Fibroblast of lung (primary cell): ENCODE measurements at places on chromosomes 11 and 22. TPM values are rescaled to one million over a fixed set of nuclear protein-coding genes. Genes with fewer than 3 reads are reported as not detected.
A peak's percentile ranks its signal among the peaks of the same experiment; 100 is the strongest.

DNA sequence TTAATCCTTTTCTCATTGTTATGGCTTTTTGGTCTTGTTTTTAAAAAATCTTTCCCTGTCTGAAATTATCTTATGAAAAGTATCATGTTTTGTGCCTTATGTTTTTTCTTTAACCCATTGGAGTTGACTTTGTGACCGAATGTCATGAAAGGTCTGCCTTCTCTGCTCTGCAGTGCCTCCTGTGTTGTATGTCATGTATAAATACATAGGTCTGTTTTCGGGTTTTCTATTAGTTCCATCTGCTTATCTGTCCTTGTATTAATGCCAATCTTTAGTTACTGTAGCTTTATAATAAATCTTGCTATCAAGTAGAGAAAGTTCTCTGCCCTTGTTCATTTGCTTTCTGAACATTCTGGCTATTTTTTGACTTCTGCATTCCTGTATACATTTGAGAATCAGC is 73.0 kb downstream of the ZBTB44 start:
- no peak for DNase-seq

DNA sequence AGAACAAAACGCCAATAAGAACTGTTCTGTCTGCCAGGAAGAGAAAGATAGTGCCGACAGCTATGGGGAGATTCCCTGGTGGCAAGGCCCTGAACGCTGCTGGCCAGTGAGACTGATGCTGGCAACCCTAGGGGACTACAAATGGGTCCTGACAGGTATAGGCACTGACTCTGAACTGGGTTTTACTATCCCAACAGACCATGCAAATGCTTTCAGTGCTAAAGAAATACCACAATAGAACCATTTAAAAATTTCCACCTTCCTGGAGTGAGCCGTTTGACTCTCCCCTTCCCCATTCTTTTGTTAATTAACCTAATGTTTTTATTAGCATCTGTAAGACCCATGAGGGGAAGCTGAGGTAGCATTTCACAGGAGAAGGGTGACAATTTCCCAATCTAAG is 25.7 kb downstream of the USP28 start:
- DNase-seq = no peak

The CATSPER1 gene
- total RNA-seq = not detected in 2 replicates

GRCh38 chr22:49789289-49790141 is 38.2 kb downstream of the BRD1 start:
- DNase-seq = no peak

The SHISA8 gene
- total RNA-seq = not detected in 2 replicates

GRCh38 chr11:95255251-95256145 is 24.5 kb upstream of the SESN3 start:
- no peak for DNase-seq

DNA sequence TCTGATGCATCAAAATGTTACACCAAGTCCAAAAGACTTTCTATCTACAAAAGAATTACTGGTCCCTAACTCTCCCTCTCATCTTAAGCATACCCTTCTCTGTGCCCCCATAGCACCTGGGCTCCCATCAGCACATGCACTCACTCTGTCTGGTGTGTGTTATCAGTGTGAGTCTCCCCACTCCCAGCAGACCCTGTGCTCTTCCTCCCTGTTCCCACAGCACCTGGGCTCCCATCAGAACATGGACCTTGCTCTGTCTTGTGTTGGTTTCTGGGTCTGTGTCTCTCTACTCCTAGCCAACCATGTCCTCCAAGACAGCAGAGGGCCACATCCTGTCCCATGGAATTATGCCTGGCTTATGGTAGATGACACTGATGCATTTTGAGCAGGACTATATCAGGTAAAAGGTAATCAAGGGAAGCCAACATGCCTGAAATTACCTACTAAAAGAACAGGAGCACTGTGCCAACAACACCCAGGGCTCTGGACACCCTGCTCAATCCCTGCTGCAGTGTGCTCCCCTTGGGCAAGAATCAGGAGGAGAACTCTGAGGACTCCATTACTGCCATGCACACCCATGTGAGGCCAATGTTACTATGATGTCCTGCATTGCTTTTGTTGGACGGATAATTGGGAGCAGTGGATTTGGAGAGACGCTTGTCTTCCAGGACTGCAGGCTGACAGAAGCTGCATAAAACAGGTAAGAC is 34.3 kb downstream of the GAB4 start:
- no peak for DNase-seq

GRCh38 chr22:50169774-50170341 is 673 bp upstream of the PANX2 start:
- no peak for DNase-seq

- DNase-seq = peak; percentile 75
These were observed 639 bp downstream of the CRY2 start for GRCh38 chr11:45847911-45848316.

- peak; percentile 88 for DNase-seq
These were observed 131.1 kb downstream of the LDLRAD3 start for GRCh38 chr11:36074941-36075431.

DNA sequence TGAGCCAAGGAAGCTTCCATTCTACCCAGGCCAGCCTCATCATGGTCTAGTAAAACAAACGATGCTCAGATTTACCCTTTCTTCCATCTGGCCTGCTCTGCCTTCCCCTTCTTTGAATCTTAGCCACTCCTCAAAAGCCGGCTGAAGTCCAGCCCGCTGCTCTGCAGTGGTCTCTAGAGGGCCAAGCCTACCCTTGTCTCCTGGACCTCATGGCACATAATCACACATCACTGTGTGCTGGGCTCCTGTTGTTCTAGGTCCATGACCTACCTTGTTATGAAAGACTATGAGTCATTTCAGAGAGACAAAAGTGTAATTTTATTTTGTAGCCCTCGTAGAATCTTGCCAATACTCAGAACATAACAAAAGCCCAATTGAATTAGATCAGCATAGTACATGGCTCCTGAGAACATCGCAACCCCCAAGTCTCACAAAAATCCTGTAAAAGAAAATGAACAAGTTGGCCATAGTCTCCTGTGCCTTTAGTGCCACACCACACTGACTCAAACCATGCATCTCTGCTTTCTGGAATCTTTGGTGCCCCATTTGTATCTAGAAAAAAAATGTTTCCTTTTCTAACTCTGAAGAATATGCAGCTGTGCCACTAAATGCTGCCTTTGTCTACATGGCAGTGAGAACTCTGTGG is 192.7 kb downstream of the OPCML start:
- DNase-seq = no peak

- DNase-seq = peak; percentile 69
These were observed 26.0 kb downstream of the NEAT1 start for GRCh38 chr11:65448418-65449105.

GRCh38 chr11:78560153-78560552 is 14.5 kb downstream of the NARS2 start:
- DNase-seq = no peak

- no peak for DNase-seq
These were observed 18.6 kb downstream of the BRSK2 start for GRCh38 chr11:1408346-1408745.

- DNase-seq = no peak
These were observed 10.5 kb upstream of the C11orf24 start for GRCh38 chr11:68282141-68282860.

DNA sequence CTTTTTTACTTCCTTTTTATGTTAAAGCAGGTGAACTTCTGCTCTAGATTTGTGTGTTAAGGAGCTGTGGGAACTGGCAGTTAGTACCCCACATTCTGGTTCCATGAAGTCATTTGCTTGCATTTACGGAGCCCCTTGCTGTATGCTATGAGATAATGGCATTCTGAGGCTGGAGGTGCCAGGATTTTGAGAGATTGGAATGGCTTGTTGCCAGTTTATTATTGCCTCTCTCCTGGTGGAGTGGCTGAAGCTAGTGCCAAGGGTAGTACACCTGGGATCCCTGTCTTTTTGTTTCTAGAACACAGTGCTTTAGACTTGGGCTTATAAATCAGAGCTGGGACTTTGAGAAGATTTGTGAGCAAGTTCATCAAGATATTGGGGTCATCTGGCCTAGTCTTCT is 73.8 kb downstream of the STIM1 start:
- DNase-seq = no peak

DNA sequence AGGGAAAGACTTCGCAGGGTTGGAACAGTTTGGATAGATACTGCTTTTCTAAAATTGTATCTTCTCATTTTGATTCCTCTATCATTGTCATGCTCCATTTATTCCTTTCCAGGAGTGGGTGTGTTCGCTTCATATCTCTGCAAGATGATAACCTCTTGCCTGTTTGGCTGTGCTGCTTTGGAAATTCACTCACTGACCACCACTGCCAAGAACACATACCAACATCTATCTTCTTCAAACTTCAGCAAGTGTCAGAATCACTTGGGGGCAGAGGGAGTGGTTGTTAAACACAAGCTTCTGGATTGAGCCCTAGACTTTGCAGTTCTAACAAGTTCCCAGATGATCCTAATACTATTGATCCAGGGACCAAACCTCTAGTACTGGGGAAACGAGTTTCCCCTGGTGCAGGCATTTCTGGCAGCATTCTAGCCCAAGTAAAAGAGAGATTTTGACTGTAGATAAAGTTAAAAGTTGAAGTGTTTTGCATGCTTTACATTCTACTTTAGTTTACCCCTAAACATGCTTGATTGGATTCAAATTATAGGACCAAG is 11.5 kb upstream of the DKK3 start:
- no peak for DNase-seq

The ARHGAP8 gene
- under 0.01 and 0.17 TPM in 2 replicates for total RNA-seq

The SMDT1 gene
- total RNA-seq = 4.9 and 9.1 TPM in 2 replicates

DNA sequence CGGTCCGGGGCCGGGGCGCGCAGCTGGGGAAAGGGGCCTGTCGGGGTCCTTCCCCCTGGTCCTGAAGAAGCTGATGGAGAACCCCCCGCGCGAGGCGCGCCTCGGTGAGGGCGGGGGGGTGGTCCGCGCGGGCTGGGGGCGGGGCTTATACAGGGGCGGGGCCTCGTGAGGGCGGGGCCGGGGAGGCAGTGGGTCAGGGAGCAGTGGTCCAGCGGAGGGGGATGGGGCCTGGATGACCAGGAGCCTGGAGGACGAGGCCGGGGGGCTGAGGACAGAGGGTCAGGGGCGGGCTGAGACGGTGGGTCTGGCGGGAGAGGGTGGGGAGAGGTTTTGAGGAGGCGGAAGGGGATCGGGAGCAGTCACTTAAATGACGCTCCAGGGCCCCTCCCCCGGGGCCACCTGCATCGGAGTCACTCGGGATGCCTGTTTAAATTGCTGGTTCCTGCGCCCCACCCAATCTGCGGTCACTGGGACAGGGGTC is 396 bp downstream of the TEF start:
- DNase-seq = no peak

DNA sequence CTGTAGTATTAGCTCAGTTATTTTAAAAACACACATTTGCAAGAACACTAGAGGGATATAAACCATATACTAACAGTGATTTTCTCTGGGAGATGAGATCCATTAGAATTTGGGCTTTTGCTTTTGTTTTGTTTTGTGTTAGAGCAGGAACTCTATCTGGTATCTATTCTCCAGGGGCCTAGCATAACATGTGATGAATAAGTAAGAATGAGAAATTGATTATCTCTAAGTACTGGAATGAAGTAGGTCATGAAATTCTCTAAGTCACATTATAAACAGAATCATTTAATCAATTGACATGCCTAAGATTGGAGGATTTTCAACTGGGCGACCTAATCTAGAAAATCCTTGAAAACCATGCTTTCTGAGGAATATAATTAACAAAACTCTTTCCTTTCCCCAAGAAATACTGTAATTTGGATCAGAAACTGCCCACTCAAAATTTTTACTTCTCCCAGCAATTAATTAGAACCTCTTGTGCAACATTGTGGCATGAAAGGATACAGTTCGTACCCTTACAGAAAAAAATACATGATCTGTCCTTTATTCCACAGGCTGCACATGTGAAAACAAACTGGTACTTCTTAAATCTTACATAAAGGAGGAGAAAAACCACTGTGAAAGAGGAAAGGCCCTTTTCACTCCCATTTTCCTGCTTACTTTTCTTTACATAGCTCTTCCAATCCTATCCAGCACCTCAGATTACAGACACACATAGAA is 93.5 kb downstream of the MRTFA start:
- DNase-seq = no peak

DNA sequence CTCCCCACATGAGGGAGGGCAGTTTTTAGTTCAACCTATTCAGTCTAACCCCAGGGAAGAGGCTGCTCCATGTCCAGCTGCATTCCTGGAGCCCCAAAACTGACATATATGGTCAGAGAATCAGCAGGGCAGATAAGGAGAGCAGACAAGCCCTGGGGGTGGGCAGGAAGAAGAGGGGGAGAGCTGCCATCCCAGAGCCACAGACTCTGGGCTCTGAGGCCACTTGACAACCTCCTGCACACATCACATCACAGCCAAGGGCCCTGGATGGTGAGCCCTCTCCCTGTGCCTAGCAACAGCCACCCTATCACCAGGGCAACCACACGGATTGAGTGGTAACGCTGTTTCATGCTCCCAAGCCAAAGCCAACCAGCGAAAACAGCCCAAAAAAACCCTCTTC is 3.1 kb downstream of the ARHGAP1 start:
- no peak for DNase-seq

DNA sequence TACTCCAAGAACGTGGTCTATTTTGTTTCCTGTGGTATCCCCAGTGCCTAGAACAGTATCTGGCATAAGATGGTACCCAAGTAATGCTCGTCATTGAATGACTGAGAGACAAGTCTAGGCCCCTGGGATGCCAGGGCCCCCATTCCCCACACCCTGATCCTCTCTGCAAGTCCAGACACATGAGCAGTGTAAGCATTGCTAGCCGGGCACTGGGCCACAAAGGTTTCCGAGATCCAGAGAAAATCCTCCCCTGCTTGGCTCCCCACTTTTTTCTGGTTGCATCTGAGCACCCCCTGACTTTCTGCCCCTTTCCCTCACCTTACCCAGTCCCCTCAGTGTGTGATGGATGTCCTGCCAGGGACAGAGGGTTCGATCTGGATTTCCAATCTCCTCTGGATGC is 160.1 kb upstream of the NECTIN1 start:
- no peak for DNase-seq

The VSIG10L2 gene
- total RNA-seq = not detected in 2 replicates

DNA sequence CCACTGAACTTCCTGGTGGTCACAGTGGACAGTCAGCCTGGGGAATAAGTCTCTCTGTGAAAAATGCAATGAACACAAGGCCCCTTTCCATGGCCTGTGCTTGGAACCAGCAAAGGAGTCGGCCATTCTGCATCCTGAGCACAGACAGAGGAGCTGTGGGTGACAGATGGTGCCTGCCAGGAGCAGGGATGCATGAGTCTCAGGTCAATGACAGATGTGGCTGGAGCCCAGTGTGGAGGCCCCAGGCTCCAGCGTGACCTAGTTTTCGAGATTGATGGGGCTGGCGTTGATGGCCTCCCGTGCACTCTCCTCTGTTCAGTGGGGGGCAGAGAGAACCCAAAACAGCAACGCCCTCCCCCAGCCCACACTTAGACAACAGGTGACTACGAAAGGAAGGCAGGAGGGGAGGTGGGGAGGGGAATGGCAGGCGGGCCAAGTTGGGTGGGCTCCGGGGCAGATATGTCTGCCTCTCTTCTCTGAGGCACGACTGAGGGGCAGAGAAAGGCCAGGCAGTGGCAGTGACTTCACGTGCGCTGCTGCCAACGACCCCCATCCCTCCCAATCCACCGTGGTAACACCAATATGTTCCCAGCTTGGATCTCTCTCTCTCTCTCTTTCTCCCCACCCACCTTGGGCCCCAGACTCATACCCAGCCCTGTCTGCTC is 34.4 kb upstream of the CD5 start:
- DNase-seq = no peak

The HEPHL1 gene
- not detected in 2 replicates for total RNA-seq
